Fibroblast of skin of left biceps (primary cell): ENCODE measurements at places on chromosomes 12 and 14.

DNA sequence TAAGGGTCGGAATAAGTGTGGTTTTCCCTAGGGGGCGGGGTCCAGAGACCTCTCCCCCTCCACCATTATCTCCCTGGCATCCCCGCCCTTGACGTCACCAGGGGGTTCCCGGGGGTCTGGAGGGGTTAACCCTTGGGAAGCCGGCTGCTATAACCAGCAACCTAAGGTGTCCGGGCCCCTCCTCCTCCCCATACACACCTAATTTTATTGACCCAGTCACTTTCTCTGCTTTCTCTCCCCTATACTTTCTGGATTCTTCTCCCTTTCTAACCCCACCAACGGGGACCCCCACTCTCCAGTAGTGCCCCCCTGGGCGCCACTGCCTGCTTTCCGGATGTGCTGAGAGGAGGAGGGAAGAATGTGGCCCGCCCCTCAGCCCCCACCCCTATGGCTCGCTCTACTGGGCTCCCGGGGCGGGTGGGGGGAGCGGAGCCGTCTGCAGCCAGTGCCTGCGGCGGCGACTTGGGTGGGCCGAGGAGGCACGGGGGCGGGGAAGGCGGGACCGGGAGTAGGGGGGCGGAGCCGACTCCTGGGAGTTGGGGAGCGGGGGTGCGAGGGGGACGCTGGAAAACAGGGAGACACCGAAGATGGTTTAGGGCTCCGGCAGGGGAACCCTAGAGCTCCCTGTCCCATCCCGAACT, 1.8 kb downstream of the GLI1 start:
- DNase-seq, result peak; percentile 62

- no peak for DNase-seq
Measured at GRCh38 chr12:68070957-68071356, 81.7 kb downstream of the IFNG-AS1 start.

DNA sequence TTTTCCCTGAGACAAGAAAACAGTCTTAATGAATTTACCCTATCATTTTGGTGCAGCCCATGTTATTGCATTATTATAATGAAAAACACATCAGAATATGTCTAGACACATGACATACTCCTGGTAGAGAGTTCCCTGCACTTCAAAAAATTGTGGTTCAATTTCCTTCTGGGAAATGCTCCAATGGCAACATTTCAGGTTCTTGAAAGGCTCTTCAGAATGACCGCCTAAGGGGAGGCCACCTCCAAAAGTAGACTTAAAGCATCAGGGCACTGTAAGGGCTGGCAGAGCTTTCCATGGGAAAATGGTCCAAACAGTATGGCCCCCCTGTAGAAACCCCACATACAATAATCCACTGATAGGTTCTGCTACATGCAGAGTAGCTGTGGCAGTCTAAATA, 110.7 kb downstream of the SLC25A21 start:
- DNase-seq, result no peak

- DNase-seq, result no peak
Measured at GRCh38 chr12:46627686-46628085, 198.1 kb downstream of the SLC38A4 start.

DNA sequence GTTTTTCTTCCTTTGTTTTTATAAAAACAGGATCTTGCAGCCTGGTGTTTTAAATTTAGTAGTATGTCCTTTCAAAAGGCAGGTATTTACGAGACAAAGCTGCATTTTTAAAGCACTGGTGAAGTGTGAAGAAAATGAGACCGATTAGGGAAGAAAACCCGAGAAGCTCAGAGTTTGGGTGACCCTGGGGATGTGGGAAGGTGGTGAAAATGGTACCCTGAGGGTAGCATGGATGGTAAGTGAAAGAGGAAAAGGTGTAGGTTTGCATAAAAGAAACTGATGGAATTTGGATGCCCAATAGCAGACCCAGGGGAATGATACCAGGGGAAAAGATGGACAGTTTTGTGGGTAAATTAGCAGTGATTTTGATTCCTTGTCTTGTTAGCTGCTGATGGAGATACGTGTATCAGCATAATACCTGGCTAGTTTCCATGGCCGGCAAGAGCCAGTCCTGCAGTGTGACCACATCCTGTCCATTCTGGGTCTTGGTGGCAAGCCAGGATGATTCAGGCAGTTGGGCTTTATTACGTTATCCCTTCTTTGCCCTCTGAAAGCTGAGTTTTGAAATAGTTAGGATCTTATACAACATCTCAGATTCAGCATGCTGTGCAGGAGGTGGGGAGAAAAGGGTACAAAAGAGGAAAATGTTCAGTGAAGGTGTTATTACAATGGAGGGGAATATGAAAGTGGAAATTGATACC, 8.9 kb downstream of the BICD1 start:
- DNase-seq, result peak; percentile 98

GRCh38 chr12:13028825-13029570, 15.2 kb upstream of the FAM234B start:
- no peak for DNase-seq

DNA sequence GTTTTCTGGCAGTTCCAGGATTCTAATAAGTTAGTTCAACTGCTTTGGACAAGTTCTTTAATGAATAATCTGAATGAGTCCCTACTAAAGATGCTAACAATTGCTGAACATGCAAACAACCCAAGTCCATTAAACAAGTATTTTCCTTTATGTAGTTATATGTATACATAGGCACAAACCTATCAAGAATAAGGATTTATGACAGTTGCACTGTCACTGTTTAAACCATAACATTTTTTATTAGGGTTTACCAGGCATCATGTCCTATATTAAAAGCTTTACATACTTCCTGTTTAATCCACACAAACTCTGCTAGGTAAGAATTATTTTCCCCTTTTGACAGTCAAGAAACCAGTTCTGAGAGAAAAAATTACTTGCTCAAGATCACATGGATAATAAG, 31.9 kb upstream of the COCH start:
- no peak for DNase-seq
